ENCODE measurements at places on chromosomes 16 and 17.
A peak's percentile ranks its signal among the peaks of the same experiment; 100 is the strongest.

DNA sequence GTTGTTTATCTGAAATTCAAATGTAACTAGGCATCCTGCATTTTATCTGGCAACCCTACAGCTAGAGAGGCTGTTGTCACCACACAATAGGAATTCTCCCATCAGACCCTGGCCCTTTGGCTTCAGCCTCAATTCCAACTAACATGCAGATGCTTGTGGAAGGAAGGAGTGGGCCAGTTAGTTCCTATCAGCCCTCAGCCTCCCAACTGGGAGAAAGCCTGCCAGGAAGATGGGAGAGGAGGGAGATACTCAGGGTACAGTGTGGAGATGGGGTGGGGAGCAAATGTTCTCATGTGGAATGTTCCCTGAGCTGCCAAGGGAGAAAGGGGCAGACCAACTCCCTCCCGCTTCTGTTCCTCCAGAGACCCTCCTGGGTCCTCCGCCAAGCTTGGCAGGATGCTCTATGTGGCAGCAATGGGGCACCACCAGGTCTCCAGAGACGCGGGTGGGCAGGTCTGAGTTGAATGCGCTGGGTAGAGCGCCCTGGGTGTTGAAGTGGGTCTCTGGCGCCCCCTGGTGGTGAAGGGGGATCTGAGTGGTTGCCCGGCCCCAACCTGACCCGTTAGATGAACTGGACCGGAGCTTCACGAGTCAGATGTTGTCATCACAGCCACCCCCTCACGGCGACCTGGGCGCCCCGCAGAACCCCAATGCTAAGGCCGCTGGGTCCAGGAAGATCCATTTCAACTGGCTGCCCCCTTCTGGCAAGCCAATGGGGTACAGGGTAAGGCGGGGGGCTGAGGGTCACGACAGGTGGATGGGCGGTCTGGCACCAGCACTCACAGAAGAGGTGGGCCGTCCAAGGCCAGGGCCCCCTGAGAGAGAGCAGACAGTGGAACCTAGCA is 15.2 kb downstream of the GALK1 start:
- DNase-seq: peak; percentile 92

- no peak for DNase-seq
These were observed 26.9 kb upstream of the TENT4B start for GRCh38 chr16:50126183-50126582.

DNA sequence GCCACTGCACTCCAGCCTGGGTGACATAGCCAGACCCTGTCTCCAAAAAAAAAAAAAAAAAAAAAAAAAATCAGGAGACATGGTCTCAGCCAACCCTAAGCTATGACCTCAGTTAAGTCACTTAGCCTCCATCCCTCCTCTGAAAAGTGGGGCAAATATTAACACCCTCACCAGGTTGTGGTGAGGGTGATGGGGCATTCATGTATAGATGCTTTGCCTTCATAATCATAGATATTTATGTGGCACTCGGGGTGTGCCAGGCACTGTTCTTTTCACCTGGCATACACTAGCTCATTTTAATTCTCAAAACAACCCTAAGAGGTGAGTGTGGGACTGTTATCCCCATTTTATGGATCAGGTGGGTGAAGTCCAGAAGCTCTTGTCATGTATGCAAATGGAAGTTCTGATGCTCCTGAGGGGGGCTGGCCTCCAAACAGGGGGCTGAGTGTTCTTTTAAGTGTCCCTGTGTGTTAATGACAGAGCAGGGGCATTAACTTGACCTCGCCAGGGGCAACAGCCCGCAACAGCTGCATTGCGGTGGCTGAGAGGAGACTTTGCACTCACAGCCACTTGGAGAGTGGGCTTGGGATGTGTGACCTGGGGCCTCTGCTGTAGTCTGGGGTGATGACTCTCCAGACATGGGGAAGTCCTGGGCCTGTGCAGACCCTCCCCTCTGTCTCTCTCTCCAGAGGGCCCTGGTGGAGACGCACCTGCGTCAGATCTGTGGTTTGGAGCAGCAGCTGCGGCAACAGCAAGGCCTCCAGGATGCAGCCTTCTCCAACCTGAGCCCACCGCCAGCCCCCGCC is 4.1 kb downstream of the TBKBP1 start:
- DNase-seq: no peak

DNA sequence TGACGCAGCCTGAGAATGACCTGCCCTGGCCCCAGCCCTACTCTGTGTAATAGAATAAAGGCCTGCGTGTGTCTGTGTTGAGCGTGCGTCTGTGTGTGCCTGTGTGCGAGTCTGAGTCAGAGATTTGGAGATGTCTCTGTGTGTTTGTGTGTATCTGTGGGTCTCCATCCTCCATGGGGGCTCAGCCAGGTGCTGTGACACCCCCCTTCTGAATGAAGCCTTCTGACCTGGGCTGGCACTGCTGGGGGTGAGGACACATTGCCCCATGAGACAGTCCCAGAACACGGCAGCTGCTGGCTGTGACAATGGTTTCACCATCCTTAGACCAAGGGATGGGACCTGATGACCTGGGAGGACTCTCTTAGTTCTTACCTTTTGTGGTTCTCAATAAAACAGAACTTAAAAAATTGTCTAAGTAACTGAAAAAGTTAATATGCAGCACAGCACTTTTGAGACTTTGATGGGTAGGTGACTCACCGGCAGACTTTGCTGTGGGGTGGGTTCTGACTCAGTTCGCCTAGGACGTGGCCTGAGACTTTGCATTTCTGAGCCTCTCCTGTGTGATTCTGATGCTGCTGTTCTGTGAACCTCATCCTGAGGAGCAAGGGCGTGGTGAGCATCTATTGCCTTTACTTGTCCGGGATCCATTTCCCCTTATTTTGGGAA is 5.7 kb downstream of the LAT start:
- DNase-seq: no peak

DNA sequence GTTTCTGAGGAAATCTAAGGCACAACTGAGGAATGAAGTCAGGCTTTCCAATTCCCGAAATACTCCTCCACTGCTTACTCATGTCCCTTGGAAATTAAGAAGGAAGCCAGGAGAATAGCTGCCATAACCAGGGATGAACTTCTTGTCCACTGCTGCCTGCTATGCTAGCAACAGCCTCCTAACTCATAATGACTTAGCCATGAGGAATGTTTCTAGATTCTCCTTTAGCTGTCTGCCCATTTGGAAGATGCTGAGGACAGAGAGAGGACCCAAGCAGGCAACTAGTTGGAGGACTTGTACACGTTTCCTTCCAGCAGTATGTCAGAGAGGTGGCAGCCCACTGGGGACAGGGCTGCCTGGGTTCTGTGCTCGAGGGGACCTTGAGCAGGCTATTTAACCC is 939 bp upstream of the CCL2 start:
- DNase-seq: no peak

DNA sequence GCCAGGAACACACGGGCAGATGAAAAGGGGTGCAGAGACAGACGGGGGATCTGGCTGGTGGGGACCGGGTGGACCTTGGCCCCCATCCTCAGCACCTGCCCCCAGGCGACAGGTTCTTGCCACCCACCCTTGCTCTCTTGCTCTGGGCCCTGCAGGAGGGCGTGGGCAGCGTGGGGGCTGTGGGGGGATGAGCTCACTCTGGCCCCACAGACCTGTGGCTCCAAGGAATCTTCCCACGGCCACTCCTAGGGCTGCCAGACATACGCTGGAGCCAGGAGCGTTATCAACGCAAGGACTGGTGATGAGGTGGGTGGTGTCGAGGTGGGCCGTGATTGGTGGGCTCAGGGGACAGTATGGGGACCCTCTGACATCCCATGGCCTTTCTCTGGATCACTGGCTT is 6.3 kb downstream of the CTRB1 start:
- DNase-seq: no peak

GRCh38 chr17:41915566-41915965 is 3.2 kb downstream of the ACLY start:
- DNase-seq: no peak

DNA sequence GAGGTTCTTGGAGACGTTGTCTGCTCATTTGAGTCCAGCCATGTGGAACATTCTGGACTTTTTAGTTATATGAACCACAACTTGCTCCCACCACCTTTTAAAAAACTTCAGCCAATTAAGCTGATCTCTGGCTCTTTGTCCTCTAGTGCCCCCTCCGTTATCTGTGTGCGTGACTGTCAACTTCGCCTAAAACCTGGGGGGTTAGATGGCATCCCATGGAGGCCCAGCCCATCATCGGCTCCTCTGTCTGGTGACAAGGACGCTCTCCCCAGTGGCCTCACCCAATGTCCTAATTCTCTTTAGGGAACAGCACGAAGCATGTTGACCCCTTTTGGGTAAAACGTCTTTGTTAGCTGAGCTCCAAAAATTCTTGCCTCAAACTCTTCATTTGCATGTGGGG is 341.0 kb upstream of the TNRC6C start:
- DNase-seq: no peak

DNA sequence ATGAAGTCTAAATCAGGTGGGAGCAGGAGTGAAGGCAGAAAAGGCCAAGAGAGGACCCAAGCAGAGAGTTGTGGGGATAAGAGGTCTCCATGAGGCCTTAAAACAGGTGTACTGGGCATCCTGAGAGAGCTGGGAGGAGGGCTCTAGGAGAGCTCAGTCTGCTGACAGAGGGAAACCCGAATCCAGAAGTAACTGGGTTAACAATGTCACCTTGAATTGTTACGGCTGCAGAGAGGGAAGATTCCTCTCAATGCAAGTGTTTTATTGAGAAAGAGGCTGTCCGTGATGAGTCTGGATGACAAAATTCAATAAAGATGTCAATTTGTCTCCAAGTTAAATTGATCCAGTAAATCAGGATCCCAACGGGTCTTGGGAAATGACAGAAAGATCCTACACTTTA is 8.3 kb downstream of the DHRS7C start:
- no peak for DNase-seq

DNA sequence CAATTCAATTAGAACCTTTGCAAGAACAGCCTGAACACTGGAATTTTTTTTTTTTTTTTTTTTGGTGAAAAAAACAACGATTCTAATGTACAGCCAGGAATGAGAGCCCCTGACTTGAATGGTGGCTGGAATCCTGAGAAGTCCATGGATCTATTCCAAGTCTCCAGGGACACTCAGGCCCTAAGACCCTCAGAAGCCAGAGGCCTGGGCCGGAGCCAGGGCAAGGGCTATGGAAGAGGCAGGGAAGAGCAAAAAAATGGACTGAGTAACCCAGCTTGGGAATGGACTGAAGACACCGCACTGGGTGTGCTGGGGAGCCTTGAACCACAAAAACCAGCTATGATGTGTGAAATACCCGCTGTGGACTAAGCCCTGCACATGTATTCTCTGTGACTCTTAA is 60.3 kb upstream of the LHX1 start:
- no peak for DNase-seq

DNA sequence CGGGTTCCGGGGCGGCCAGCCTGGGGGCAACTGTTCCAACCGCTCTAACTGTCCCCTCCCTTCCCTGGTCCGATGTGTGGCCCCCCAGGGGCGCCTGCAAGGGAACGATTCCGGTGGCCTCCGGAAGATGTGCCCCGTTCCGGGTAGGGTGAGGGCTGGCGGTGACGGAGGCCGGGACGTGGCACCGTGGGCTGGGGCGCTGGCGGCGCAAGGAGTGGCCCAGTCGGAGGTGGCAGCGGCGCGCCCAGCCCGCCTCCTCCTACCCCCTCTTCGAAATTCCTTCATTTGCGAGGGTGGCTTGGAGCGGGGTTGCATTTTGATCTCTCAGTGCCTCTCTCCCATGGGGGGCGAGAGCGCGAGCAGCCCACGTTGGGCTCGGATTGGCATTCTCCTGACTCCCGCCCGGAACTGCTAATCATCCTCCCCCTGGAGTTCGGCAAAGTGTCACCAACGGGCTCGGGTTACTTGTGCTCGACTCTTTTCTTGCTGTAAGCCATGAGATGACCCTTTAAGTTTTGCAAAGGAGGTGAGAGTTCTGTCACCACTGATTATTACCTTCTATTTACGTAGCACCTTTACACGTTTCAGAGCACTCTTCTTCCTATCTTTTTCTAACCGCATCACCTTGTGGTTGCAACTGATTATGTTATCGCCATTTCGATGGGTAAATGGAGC is 622 bp downstream of the NDEL1 start:
- DNase-seq: peak; percentile 85

DNA sequence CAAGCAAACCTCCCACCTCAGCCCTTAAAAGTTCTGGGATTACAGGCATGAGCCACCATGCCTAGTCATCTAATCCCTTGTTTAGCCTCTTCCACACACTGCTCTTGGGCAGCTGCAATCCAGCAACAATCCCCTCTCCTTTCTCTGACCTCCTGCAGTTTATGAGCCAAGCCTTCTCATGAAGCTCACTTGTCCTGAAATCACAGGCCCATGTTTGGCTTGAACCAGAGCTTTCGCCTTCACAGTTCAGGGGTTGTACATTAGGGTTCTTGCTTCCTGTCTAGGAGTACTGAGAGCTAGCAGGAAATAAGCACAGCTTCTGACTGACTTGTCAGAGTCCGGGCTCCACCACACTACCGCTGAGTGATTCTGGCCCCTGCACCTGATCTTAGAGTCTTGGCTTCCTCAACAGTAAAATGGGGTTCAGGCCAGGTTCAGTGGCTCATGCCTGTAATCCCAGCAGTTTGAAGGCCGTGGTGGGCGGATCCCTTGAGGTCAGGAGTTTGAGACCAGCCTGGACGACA is 16.3 kb downstream of the ERAL1 start:
- no peak for DNase-seq

DNA sequence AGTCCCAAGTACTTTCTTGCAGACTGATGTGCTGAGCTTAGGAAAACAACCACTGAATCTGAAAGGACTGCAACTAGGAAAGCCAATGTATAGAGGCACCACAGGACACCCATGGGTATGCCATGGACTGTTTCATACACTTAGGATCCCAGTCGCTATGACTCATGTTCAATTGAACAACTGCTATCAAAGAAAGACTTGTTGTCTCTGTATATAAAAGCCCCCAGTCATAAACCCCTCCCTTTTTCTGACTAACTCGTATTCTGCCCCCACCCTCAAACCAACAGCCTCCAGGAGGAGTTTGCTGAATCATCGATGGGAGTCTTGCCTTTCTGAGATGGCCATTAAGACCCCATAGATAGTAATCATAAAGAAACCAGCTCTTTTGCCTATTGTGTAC is 205.4 kb downstream of the ANKFN1 start:
- DNase-seq: no peak

GRCh38 chr16:11078812-11079459 is 134.6 kb downstream of the CLEC16A start:
- no peak for DNase-seq

Data from lower lobe of right lung (tissue), 2 donors.